RPMI7951 (cell line): ENCODE measurements at places on chromosomes 12 and 14.

DNA sequence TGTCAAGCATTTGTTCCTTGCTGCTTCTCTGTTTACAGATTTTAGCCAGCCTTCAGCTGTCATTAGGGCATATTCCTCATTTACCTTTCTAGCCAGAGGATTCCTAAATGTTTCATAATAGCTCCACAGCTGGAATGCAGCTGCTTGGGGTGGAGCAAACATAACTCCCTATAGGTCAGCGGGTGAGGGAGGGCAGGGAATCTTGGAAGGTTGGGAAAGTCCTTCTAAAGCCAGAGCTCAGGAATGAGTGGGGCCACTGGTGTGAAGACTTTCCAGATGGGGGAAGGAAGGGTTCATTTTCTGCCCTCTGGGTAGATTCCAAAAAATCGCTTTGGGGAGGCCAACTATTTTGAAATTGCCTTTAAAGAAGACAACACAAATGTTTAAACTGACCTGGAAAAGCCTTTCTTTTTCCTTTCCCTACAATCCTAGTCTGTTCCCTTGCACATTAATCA lies 16.3 kb upstream of the IRF2BPL start:
- peak; percentile 72 for DNase-seq

GRCh38 chr12:114735680-114736374 lies 51.9 kb upstream of the TBX3 start:
- DNase-seq = no peak

DNA sequence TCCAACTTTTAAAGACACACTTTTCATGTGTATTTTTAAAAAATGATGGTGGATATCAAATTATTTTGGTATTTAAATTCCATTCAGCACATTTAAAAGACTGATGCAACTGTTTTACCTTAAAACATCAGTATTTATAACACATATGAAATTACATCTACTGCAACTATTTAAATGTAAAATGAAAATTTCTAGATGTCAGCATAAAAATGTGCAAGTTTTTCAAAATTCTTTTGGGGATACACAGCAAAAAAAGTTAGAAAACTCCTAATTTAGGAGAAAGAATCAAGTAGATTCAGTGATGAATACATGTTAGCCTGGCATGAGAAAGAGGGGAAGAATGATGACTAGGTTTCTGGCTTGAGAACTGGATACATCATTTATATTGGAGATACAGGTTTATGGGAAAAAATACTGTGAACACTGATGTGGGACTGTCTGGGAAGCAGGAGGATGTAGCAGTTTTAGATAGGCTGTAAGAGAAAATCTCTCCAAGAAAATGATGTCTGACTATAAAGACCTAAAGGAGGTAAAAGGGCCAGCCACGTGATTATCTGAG lies 9.2 kb downstream of the SOS2 start:
- DNase-seq = no peak

- DNase-seq = no peak
Measured at GRCh38 chr14:51967521-51967920, 21.8 kb upstream of the RTRAF start.

- DNase-seq = peak; percentile 61
Measured at GRCh38 chr14:77133720-77134338, 7.8 kb downstream of the ZDHHC22 start.

DNA sequence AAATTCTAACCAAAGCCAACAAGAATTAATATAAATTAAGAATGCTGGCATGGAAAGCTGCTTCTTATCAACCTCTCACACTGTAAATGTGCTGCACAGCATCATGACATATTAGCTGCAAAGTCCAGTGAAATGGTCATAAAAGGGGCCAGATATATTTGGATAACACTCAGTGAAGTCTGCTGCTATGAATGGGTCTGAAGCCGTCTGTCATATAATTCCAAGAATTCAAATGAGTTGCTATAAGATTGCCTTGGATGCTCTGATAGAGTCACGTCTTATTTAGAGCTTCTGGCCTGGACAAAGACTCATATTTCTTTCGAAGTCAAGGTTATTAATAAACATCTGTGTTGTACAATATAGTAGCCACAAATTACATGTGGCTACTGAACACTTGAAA lies 54.3 kb upstream of the OVCH1 start:
- DNase-seq = no peak

DNA sequence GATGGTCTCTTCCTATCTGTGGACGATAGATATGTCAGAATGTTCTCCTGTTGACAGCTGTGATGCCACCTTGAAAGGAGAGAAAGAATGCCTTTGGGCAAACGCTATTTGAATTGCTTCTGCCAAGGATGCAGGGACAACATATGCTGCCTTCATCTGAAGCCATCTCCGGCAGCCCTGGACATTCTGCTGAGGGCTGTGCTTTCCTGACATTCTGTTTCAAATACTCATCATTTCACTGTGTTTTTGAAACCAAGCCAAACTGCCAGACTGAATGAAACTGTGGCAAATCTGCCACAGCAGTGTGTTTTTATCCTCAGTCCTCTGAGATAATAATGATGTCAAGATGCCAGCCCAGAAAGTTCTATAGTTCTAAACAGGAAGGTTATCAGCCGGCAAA lies 85.8 kb upstream of the BCAT1 start:
- DNase-seq = no peak

- DNase-seq = no peak
Measured at GRCh38 chr14:105878554-105878953, 352.2 kb downstream of the TMEM121 start.

- DNase-seq = peak; percentile 7
Measured at GRCh38 chr12:120994589-120995337, 16.4 kb downstream of the HNF1A start.

DNA sequence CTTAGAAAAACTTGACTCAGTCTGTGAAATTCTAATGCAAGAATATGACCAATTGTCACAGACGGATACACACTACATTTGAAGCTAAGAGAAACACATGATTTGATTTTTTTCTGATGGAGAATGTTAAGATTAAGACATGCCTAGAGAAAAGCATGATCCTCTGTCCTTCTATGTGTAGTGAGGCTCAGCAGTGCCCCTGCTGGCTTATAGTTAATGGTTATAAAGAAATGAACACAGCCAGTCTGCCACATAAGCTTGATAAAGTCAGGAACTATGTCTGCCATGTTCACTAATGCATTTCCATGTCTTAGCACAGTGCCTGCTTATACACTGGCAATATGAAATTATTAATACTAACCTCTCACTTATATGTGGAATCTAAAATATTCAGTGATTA lies 168.1 kb upstream of the DAAM1 start:
- DNase-seq = peak; percentile 44

DNA sequence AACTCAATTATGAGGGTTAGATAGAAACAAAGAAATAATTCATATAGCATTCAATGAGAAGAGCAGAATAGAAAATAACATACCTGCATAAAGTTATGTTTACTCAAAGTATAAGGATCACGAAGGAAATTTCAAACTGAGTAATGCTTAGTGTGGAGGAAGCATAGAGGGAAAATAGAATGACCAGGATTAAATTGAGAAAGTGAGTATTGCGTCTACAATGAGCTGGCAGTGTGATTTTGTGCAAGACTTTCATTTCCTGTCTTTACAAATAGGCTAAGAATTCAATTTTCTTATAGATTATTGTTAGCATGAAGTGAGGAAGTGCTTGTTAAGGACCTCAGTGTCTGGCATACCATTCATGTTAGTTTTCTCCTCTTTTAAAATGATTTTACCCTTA lies 12.0 kb downstream of the ADGRD1 start:
- no peak for DNase-seq

GRCh38 chr12:113052326-113052725 lies 4.2 kb upstream of the DTX1 start:
- no peak for DNase-seq
